ENCODE measurements at places on chromosomes 2 and 18. TPM values are rescaled to one million over a fixed set of nuclear protein-coding genes. Genes with fewer than 3 reads are reported as not detected.

CRYGD gene
- not detected for total RNA-seq

IL36RN gene
- 0.14 TPM for total RNA-seq

DYNAP gene
- total RNA-seq = not detected

GPR55 gene
- not detected for total RNA-seq

SP140 gene
- 0.16 TPM for total RNA-seq

MBD1 gene
- total RNA-seq = 31.4 TPM

RPE gene
- 60.0 TPM for total RNA-seq

MAPRE3 gene
- total RNA-seq = 11.1 TPM

SP5 gene
- not detected for total RNA-seq

GKN1 gene
- 0.94 TPM for total RNA-seq

SGPP2 gene
- 0.56 TPM for total RNA-seq

CFAP65 gene
- 0.16 TPM for total RNA-seq

CYP27A1 gene
- 0.15 TPM for total RNA-seq

TUBA3E gene
- total RNA-seq = 4.6 TPM

LRRTM4 gene
- not detected for total RNA-seq

HSBP1L1 gene
- total RNA-seq = 13.6 TPM

MARS2 gene
- 12.1 TPM for total RNA-seq

TXNL1 gene
- 61.1 TPM for total RNA-seq

CYBRD1 gene
- total RNA-seq = 33.9 TPM

SERPINB13 gene
- not detected for total RNA-seq

SPP2 gene
- not detected for total RNA-seq

ERFE gene
- total RNA-seq = 8.1 TPM

HRH4 gene
- total RNA-seq = not detected

NDUFAF7 gene
- total RNA-seq = 20.0 TPM

CIAO1 gene
- 83.0 TPM for total RNA-seq

RAPH1 gene
- 7.1 TPM for total RNA-seq

RNF152 gene
- 0.13 TPM for total RNA-seq

ANO7 gene
- 2.0 TPM for total RNA-seq

LRP1B gene
- not detected for total RNA-seq

C1GALT1C1L gene
- 2.3 TPM for total RNA-seq

INHBB gene
- 23.3 TPM for total RNA-seq

MRO gene
- total RNA-seq = 0.16 TPM

GALNT3 gene
- not detected for total RNA-seq

ZNF385B gene
- not detected for total RNA-seq

SERPINB11 gene
- not detected for total RNA-seq

ACVR2A gene
- total RNA-seq = 3.6 TPM

PAX3 gene
- not detected for total RNA-seq

ITGB6 gene
- 0.66 TPM for total RNA-seq

All from A549 treated with Hydrocortisone at 1 μM for 4 hours (cell line).